ENCODE measurements at places on chromosomes 12 and 14.

- DNase-seq: no peak
Measured at GRCh38 chr12:116855744-116856470, 25.3 kb downstream of the HRK start.

DNA sequence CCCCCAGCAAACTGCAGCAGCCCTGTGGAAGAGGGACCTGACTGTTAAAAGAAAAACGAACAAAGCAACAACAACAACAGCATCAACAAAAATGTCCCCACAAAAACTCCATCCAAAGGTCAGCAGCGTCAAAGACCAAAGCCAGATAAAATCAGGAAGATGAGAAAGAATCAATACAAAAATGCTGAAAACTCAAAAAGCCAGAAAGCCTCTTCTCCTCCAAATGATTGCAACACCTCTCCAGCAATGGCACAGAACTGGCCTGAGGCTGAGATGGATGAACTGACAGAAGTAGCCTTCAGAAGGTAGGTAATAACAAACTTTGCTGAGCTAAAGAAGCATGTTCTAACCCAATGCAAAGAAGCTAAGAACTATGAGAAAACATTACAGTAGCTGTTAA, 45.4 kb upstream of the PPP4R3A start:
- no peak for DNase-seq

GRCh38 chr12:5568325-5568981, 136.5 kb downstream of the NTF3 start:
- DNase-seq: no peak

GRCh38 chr12:132986001-132986884, at the start of gene ZNF26:
Gene ZNF26 (plus strand): TSS chr12:132986367. CDS start chr12:132986841, 474 bp downstream.
- peak; percentile 95 for DNase-seq

GRCh38 chr12:6688543-6688998, 604 bp downstream of the ZNF384 start:
- no peak for DNase-seq

DNA sequence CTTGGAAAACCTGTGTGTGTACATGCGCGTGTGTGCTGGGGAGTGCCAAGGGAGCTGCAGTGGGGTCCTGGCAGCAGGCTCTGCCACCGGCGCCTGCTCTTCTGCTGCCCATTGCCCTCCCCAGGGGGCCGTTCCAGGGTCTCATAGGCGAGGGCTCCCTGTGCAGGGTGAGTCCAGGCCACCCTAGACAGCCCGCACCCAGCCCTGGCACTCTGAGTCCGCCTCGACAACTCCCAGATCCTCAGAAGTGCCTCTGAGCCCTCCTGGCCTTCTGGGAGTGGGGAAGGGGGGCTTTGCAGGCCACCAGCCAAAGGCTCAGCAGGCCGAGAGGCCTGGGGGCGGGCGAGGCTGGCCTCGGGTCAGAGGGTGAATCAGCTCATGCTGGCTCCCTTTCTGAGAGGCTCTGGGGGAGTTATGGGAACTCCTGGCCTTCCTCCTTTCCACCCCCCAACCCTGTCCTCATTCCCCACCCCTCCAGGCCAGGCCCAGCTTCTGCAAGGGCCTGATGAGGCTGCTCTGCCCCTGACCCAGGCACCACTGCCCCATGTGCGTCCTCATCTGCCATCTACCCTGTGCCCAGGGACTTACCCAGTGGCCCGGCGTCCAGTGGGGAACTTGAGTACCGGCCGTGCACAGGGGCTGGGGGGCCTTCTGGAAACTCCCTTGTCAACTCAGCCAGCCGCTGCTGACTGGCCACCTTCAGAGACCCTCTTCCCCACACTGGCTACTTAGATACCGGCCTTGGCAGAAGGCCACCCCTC, 2.1 kb upstream of the TEDC1 start:
- no peak for DNase-seq

- DNase-seq: no peak
Measured at GRCh38 chr12:15163030-15163976, 57.9 kb downstream of the RERG start.

- DNase-seq: no peak
Measured at GRCh38 chr12:25695574-25695973, 142.5 kb upstream of the LMNTD1 start.

DNA sequence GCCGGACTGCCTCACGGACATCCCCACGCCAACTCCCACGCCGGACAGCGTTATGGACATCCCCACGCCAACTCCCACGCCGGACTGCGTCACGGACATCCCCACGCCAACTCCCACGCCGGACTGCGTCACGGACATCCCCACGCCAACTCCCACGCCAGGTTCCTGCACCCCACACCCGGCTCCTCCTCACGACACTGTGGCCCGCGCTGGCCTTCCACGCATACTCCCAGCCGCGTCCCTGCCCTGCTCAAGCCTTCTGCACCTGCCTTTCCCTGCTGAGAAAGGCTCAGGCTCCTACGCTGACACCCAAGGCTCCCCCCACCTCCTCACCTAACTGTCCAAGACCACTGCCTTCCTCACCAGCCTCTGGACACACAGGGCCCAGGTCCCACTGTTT, 9.7 kb downstream of the CACNA2D4 start:
- DNase-seq: no peak

- peak; percentile 74 for DNase-seq
Measured at GRCh38 chr12:81758421-81759189, 545 bp downstream of the PPFIA2 start.

- no peak for DNase-seq
Measured at GRCh38 chr14:24861083-24861630, 188.8 kb downstream of the STXBP6 start.

DNA sequence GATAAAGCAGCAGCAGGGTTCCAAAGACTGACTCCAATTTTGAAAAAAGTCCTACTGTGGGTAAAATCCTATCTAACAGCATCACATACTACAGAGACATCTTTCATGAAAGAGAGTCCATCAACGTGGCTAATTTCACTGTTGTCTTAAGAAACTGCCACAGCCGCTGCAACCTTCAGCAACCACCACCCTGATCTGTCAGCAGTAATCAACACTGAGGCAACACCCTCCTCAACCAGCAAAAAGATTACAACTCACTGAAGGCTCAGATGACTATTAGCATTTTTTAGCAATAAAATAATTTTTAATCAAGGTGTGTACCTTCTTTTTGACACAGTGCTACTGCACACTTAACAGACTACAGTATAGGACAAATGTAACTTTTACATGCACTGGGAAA, 6.6 kb downstream of the CAPRIN2 start:
- DNase-seq: no peak

- no peak for DNase-seq
Measured at GRCh38 chr14:79549515-79549914, 661.8 kb downstream of the DIO2 start.

- DNase-seq: peak; percentile 68
Measured at GRCh38 chr12:123150744-123151456, at the start of gene PITPNM2. Gene PITPNM2 (minus strand): TSS chr12:123151090. CDS start chr12:123034590, 116,500 bp downstream.

DNA sequence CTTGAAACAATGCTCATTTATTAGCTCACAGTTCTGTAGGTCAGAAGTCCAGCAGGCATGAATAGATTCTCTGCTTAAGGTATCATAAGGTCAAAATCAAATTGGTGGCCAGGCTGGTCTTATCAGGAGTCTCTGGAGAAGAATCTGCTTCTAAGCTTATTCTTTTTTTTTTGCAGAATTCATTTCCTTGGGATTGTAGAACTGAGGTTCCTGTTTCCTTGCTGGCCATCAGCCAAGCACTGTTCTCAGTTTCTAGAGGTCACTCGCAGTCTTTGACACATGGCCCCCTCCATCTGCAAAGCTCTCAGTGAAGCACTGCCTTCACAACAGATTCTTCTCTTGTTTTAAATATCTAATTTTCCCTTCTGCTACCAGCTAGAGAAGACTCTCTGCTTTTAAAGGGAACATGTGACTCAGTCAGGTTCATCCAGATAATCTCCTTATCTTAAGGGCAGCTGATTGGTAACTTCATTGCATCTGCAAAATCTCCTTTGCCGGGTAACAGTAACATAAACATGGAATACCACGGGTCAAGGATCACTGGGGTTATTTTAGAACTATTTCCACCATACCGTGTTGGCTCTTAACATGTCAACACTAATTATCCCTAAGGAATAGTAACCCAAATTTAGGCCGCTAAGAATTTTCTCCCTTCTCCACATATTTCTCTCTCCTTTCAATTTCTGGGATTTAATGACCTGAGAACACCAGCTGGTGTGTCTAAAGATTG, 25.3 kb downstream of the RHOJ start:
- DNase-seq: no peak

- no peak for DNase-seq
Measured at GRCh38 chr12:68397566-68398158, 65.5 kb upstream of the MDM1 start.

GRCh38 chr12:88338486-88338885, 196.4 kb downstream of the TMTC3 start:
- DNase-seq: no peak

GRCh38 chr12:26845057-26845666, 12.2 kb upstream of the ITPR2 start:
- peak; percentile 34 for DNase-seq

- no peak for DNase-seq
Measured at GRCh38 chr12:64825143-64826021, 935 bp downstream of the TBC1D30 start.

DNA sequence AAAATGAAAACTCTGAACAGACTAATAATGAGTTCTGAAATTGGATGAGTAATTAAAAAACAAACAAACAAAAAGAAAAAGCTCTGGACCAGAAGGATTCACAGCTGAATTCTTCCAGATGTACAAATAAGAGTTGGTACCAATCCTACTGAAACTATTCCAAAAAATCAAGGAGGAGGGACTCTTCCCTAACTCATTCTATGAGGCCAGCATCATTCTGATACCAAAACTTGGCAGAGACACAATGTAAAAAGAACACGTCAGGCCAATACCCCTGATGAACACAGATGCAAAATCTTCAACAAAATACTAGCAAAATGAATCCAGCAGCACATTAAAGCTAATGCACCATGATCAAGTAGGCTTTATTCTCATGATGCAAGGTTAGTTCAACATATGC, 183.9 kb upstream of the CNOT2 start:
- no peak for DNase-seq

DNA sequence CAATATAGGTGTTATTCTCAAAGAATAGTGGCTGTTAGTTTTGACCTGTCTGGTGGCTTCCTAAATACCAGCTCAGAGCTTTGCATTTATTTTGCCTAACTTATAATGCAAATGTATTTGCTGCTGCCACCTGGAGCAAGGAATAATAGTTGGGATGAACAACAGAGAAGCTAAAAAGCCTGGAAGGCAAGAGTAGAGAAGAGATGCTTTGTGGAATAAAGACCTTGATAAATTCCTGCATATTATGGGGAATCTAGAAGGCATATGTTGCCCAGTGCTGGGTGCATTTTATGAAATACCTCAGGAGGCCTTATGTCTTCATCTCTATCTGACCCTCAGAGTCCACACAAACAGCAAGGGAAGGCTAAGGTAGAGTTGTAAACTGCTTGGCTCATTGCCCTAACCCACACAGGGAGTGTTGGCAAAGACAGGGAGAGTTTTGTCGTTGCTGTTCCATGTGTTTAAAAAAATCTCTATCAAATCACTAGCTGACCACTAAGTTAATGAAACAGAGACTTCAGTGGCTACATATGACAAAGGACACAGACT, 53.7 kb upstream of the SCAF11 start:
- no peak for DNase-seq

DNA sequence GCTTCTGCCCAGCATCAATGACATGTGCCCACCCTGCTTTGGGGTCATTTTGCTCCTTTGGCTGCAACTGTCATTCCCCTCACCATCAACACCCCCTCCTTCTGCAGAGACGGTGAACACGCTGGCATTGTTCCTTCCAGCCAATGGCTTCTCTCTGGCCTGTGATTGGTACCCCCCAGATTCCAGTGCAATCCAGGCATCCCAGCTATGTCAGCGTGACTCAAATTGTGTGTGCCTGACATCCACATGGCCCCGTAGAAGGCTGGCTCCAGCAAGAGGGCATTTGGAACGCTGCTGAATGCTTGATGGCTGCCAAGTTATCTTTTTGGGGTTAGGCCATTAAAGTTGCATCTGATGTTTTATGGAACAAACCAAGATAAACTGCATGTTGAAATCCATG, 21.0 kb upstream of the CCND2 start:
- peak; percentile 49 for DNase-seq

GRCh38 chr12:121713257-121713777, 765 bp downstream of the TMEM120B start:
- DNase-seq: peak; percentile 70

GRCh38 chr14:96581902-96582301, 79.7 kb downstream of the PAPOLA start:
- no peak for DNase-seq

DNA sequence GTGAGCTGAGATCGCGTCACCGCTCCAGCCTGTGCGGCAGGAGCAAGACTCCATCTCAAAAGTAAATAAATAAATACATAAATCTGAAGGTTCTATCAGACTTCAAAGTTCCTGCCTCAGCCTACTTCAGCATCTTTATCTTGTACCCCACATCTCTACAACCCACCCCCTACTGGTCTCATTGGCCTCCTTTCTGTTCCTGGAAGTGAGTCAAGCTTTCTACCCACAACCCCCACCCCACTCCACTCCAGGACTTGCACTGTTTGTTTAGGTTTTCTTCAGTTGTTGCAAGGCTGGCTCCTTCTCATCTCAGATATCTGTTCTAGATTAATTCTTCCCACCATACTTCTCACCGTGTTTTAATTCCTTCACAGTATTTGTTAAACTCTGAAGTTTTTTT, 714 bp upstream of the PSMC6 start:
- no peak for DNase-seq

- DNase-seq: no peak
Measured at GRCh38 chr14:104855532-104856090, 9.5 kb upstream of the CEP170B start.

DNA sequence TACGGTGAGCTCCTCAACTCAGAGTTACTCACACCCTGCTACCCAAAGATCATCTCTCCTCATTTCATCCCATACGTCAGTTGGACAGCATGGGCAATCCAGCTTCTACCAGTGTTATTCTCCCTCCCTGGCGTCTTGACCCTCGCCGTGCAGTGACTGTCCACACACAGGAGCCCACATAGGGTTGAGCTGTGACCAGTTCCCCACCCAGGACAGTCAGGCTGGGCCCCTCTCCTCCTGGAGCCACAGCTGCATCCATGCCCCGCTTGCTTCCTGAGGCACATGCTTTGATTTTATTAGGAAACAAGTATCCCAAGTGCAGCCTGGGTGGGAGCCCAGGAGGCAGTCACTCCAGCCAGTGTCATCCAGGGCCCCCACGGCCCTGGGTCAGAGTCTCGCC, 140.3 kb upstream of the SFSWAP start:
- no peak for DNase-seq

DNA sequence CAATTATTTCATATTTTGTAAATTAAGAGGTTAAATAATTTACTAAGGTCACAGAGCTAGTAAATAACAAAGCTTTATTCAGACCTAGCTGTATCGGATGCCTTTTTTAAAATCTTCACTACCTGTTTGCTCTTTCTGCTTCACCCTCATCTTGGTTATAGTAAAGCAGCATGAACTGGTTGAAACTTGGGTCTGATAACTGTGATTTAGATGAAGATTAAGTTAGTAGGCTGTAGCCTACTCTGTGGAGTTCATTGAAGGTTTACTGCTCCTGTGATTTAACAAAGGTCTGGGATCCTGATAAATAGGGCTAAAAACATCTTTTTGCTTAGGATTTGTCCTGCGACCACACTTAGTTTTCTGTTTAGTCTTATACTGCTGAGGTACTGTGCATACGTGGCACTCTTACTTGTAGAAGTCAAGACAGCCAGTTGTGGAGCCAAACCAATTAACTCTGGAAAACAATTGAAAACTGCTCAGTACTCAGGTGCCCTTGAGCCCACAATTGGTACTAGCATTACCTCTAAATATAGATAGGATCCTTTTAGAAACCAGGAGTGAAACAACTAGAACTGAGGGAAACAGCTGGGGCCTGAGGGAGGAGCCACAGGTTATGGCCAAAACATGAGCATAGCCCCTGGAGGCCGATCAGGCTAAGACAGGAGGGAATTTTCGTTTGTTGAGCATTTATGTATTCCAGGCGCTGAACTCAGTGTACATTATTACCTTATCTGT, 2.3 kb downstream of the SPATS2 start:
- peak; percentile 55 for DNase-seq

Measured in right hindlimb (tissue), 1 donor.